Left kidney (tissue), 8 donors: ENCODE measurements at places on chromosomes 2 and 18. TPM values are rescaled to one million over a fixed set of nuclear protein-coding genes. Genes with fewer than 3 reads are reported as not detected.

- DNase-seq = no peak
Measured at GRCh38 chr2:118747066-118747465, 100.4 kb downstream of the EN1 start.

Gene CD207
- polyA plus RNA-seq = not detected

GRCh38 chr2:37671009-37671815 lies at the start of gene CDC42EP3:
Gene CDC42EP3 (minus strand): TSS chr2:37671642. CDS start chr2:37646587, 25,055 bp downstream.
- DNase-seq = peak; percentile 52

Gene TUBB8B
- polyA plus RNA-seq = 0.96 TPM

DNA sequence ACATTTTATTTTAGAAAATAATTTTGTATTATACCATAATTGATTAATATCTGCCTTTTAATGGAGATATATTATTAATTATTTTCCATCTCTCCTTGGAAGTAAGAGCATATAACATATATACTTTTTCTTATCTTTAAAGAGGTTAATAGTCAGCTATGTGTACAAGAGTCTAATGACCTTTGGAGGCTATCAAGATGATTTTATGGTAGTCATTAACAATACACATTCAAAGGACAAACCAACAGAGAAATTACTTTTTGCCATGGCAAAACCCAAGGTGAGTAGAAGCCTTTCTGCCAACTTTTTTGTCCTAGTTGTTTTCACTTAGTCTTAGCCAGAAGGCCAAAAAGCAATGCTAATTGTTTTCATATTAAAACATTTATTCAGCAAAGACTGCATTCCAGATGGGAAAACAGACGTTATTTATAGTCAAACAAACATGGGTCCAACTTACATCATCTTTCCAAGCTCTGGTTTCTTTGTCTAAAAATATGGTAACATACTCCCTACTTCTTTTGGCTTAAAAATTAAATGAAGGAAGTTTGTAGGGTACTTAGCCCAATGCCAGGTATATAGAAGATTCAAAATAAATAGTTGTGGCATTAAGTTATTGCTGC lies 9.6 kb upstream of the DYNC2LI1 start:
- DNase-seq = no peak

- DNase-seq = no peak
Measured at GRCh38 chr2:19764998-19765397, 136.8 kb downstream of the TTC32 start.

GRCh38 chr2:215370112-215370965 lies 58.5 kb downstream of the ATIC start:
- DNase-seq = no peak

DNA sequence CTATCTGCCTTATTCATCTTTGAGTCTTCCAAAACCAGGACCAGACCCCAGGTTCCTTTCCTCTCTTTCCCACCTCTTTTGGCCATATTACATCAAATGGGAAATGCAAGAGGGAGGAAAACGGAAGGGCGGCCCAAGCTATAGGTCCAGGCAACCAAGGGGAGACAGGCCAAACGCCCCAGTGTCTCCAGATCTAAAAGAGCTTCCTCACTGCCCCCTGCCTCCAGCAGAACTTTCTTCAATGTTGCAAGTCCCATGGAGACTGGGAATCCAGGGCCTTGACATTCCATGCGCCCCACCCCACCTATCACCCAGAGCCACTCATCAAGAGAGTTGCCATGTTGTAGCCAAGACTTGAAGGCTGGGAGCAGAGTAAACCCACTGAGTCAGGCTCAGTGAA lies 15.4 kb downstream of the TNS1 start:
- DNase-seq = no peak

Gene BUB1
- 34.9 TPM for polyA plus RNA-seq

GRCh38 chr18:3704556-3705344 lies 254.8 kb downstream of the TGIF1 start:
- no peak for DNase-seq

GRCh38 chr18:77067291-77068061 lies 65.1 kb downstream of the MBP start:
- DNase-seq = no peak

GRCh38 chr2:68536000-68536399 lies 68.6 kb downstream of the APLF start:
- DNase-seq = no peak

GRCh38 chr2:17672583-17673317 lies 80.9 kb downstream of the SMC6 start:
- no peak for DNase-seq

GRCh38 chr2:203804070-203804469 lies 63.5 kb upstream of the CTLA4 start:
- no peak for DNase-seq

GRCh38 chr18:33928231-33928630 lies 296.5 kb downstream of the NOL4 start:
- no peak for DNase-seq

Gene DLGAP1
- polyA plus RNA-seq = 6.2 TPM

GRCh38 chr2:42510608-42511243 lies 16.9 kb upstream of the KCNG3 start:
- no peak for DNase-seq

GRCh38 chr18:38307914-38308313 lies 742.3 kb upstream of the CELF4 start:
- DNase-seq = no peak

DNA sequence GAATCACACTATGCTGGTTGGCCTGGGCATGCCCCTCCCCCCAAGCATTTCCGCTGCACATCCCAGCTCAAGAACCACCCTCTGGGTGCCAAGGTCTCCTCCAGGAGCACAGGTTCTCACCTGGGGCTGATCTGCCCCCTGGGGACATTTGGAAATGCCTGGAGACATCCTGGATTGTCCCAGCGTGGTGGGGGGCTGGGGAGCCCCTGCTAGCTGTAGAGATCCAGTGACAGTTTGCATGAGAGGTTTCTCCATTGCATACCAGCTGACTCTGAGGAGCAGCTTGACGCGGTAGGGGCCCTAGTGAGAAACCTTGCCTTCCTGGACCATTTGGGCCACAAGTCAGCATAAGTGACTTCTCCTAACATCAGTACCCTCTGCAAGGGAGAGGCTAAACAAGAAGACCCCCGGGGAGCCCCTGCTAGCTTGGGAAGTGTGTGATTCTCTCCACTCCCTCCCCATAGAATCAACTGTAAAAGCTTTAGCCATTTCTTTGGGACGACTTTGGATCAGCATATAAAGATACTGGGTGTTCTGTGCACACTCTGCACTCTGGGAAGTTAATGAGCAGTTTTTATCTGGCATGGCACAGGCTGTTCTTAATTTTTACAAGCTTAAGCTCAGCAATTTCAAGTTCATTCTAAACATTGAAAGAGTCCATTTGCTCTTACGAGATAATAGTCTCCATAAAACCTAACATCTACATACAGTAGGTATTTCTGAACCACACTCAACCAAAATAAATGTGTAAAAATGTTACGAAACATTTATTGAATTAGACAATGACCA lies 94.1 kb downstream of the GBX2 start:
- no peak for DNase-seq

Gene SLC9A4
- polyA plus RNA-seq = 7.0 TPM

GRCh38 chr2:192500550-192501200 lies 305.9 kb upstream of the TMEFF2 start:
- DNase-seq = peak; percentile 3

DNA sequence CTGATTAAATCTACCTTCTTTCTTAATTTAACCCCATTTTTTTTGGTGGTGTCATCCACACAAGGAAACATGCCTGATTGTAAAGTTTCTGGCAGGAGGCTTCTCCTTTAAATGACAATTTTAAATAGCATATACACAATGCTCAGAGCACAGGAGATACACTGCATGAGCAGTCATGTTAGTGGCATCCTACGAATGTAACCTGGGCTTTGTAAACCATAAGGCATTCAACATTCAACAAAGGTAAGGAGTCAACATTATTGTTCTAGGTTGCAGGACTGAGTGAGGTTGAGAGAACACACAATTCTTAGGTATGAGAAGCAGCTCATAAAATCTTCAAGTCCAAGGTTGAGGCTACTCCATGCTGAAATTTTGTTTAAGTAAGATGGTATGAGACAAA lies 266.6 kb upstream of the SIX2 start:
- DNase-seq = no peak

- DNase-seq = no peak
Measured at GRCh38 chr18:62828852-62829251, 113.5 kb downstream of the PHLPP1 start.

DNA sequence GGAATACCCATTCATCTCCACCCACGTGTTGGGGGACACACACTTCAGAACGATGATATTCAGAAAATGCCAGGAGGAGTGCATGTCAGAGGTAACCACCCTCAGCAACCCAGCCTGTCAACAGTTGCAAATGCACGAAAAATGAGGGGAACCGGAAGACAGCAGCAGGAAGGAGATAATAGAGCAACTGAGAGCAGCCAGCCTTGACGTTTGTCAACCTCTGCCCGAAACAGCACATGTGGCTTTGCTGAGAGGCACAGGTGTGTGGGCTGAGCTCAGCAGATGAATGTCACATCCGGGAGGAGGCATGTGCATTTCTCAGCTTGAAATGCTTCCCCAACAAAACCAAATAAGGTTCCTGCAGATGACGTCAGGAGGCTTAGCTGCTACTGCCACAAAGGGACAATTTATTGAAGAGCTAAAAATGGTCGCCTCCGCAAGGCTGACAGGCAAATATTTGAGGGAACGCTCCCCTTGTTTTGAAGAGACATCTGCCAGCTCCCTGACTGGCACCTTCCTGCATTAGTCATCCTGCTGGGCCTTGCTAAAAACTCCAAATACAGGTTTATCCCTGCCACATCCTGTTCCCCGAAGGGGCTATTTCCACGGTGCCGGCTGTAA lies 419.0 kb downstream of the NBAS start:
- DNase-seq = no peak

DNA sequence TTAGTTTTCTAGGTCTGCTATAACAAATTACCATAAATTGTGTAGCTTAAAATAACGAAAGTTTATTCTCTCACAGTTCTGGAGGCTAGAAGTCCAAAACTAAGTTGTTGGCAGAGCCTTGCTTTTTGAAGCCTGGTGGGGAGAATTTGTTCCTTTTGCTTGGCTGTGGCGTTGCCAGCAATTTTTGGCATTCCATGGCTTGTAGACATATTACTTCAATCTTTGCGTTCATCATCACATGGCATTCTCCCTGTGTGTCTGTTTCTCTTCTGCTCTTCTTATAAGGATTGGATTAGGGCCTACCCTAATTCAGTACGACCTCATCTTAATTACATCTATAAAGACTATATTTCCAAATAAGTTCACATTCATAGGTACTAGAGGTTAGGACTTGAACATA lies 217.7 kb downstream of the MBD5 start:
- no peak for DNase-seq

Gene CELF4
- 2.9 TPM for polyA plus RNA-seq

- no peak for DNase-seq
Measured at GRCh38 chr2:89841476-89841840, 1150.0 kb downstream of the RPIA start.

DNA sequence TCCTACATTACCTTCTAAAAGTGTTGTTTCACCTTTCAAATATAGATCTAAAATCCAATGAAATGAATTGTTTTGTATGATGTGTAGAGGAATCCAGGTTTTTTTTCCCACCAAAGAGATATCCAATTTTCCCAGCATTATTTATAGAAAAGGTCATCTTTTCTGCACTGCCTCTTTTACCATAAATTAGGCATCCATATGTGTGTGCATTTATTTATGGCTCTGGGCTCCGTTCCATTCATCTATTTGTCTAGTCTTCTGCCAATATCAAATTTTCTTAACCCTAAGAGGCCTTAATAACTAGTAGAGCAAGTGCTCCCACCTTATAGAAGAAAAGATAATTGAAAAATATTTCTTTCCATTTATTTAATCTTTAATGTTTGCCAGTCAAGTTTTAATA lies 88.3 kb downstream of the ATAD2B start:
- DNase-seq = no peak

Gene IL36A
- not detected for polyA plus RNA-seq

DNA sequence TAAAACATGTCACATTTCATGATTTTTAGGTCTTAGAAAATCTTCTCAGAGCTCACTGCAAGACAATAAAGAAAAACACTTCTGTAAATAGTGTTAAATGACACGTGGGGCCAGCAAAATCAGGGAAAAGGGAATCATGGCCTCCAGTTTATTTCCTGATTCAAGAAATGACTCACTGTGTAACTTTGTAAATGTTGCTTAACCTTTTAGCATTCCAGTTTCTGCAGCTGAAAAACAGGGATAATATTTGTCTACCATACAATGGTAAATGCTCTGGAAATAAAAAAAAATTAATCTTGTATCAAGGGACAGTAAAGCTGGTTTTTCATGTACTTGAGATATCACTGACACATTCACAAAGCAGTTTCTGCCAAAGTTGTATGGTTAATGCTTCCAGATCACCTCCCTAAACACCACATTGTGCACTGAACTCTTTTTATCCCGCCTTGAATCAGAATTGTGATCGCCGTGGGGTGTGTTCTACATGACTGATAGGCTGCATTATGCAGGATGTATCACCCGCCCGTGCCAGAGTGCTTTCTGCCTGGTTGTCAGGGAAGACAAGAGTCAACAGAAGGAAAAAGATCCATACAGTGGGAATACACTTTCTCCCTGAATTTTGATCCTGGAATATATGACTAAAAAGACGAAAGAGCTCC lies 238.8 kb downstream of the IKZF2 start:
- DNase-seq = no peak

DNA sequence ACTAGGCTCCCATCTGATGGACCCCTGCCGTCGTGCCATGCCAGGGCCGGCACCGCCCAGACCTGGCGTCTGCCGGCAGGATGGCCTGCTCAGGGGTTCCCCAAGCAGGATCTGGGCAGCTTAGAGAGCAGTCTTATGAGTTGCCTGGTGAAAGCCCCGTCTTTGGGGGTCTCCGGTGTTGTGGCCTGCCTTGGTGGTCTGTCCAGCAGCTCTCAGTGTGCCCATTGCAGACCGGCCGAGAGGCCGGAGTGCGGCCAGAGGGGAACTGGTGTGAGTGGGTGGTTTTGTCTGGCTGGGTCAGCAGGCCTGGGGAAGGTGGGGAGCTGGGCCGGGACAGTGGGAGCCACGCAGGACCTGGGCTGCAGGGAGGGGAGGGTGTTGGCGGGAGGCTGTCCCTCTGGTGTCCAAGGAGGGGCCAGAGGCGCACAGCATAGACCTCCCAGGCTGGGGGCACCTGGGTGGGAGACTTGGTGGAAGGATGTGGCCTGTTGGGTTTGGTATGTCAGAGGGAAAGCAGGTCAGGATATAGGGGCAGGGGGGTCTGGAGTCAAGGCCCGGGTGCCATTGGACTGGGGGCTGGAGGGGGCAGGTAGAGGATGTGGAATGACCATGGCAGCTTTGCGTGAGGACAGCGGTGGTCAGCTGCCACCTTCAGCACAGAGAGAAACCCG lies 16.5 kb downstream of the GPC1 start:
- no peak for DNase-seq

Gene RGPD3
- polyA plus RNA-seq = 0.12 TPM

DNA sequence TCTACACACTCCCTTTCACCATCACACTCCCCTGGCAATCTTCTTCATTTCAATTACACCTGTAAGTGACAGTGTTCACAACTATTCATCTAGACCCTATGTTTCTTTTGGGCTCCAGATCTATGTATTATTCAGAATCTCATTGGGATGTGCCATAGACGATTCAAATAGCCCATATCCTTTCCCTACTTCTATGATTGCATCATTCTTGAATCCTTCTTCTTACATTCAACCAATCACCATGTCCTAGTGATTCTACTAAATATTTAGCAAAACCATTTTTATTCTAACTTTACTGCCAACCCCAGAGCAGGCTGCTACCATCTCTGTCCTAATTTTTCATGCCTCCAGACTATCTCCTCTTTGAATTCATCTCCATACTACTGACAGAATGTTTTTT lies 106.4 kb downstream of the TDRD15 start:
- DNase-seq = no peak
